ENCODE measurements at places on chromosomes 16 and 17.

GRCh38 chr17:1216217-1217088 lies 36.7 kb upstream of the ABR start:
- DNase-seq = no peak

DNA sequence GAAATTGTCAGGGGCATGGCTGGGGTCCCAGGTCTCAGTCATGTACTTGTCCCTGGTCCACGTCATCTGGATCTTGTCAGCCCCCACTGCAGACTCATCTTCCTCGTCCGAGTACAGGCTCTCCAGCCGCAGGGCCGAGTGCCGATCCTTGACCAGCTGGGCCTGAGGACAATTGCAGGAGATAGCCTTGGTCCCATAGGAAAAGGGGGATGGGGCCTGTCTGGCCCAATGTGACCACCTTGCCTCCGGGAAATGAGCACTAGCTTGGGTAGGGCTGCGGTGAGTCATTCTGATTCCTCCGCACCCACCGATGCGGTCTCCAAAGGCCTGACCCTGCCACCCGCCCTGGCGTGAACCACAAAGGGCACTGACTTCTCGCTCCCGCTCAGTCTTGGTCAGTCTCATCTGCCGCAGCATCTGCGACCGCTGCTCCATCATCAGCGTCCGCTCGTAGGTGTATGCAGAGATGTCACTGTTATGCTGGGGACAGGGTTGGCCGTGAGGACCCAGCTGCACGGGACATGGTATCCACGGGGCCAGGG lies 1.5 kb upstream of the LCAT start:
- DNase-seq = no peak

DNA sequence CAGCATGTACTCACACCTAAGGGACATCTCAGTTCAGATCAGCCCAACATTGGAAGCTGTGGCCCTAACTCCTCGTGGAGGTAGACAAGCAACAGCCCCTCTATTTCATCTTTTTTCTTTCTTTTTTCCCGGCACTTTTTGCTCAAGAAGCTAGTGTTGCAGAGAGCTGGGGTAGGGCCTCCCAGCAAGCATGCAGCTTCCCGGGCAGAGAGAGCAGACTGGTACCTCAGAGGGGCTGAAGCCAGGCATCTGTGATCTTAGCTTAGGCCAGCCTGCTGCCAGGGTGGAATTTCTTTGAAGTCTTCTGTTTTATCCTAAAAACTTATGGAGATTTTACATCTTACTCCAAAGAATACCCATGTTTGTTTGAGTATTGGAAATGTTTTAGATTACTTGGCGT lies 195.4 kb downstream of the C16orf95 start:
- no peak for DNase-seq

DNA sequence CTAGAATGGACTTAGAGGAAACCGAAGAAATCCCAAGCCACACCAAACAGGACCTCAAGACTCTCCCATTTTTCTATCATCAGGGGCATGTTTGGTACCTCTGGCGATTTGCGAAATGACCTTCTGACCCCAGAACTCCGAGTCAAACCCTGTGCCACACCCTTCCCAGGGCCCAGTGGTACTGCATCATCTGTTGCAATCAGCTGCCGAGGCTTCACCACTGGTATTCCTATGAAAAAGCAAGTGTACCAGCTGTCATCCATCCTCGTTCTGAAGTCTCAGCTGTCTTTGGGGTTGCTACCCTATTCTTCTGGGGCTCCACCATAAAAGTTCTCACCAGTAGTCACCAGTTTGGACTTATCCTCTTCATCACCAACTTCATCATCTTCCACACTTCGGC lies 2.3 kb upstream of the RSKR start:
- DNase-seq = no peak

GRCh38 chr17:63434951-63435571 lies 11.0 kb downstream of the CYB561 start:
- DNase-seq = no peak

- no peak for DNase-seq
Measured at GRCh38 chr17:41678907-41679739, 9.6 kb upstream of the EIF1 start.

- DNase-seq = no peak
Measured at GRCh38 chr17:78232859-78233173, 1.4 kb downstream of the TMEM235 start.

DNA sequence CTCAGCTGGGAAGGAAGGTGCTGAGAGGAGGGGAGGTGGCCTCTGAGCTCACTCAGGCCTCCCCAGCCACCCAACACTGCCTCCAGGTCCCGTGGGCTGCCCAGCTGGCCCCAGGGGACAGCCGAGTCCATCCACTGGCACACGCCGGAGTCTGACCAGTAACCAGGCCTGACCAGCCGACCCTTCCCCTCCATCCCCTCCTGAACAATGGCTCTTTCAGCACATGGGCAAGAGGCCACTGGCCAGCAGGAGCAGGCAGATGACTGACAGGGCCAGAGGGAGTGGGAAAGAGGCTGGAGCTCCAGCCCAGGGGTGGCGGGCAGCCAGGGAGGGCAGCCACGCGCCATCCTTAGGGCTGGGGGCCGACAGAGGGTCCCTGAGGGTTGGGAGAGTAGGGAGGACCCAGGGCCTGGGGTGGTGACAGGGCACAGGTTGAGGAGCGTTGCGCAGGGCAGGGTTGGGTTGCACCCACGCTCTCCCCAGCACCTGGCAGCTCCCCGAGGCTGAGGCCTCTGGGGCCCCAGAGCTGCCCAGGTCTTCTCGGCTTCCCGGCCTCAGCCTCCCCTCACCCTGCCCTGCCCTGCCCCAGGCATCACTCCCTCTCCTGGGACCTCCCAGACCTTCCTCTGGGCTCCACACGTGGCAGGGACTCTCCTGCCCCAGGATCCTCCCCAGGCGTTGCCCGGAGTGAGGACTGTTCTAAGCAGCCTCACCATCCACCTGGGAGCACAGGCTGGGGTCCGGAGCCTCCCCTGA lies 20.2 kb upstream of the SLC38A10 start:
- no peak for DNase-seq

DNA sequence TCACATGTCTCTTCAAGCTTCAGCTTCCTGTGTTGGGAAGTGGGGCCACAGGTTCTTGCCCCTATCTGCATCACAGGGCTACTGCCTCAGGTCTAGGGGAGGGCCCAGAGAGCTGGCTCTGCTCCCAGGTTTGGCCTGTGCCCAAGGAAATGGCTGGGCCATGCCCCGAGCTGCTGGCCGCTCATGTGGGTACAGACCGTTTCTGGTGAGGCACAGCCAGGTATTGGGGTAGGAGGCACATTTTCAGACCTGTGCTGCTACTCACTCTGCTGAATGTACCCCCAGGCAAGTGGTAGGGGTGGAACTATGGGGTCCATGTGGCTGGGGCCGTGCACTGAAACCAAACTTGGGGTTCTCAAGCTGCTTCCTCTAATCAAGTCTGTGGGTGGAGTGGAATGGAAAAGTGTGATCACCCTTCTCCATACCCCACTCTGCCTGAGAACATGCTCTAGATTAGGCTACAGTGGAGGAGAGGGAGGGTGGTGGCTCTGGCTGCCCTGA lies 4.6 kb downstream of the GAS2L2 start:
- DNase-seq = no peak

DNA sequence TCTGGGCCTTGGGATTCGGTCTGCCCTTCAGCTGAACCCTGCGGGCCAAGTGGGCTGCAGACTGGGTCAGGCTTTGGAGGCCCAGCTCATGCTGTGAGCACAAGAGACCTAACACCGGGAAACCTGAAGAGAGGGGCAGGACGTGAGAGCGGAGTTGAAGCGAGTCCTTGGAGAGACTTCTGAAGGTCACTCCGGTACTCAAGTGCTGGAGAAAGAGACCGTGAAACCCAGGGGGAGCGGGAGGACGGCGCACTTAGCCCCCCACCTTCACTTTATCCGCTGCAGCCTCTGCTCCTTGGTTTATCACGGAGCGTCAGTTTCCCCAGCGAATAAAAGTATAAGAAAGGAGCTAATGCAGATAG lies 361 bp downstream of the UQCRC2 start:
- DNase-seq = no peak

GRCh38 chr16:85557971-85558657 lies 55.0 kb upstream of the GSE1 start:
- no peak for DNase-seq

DNA sequence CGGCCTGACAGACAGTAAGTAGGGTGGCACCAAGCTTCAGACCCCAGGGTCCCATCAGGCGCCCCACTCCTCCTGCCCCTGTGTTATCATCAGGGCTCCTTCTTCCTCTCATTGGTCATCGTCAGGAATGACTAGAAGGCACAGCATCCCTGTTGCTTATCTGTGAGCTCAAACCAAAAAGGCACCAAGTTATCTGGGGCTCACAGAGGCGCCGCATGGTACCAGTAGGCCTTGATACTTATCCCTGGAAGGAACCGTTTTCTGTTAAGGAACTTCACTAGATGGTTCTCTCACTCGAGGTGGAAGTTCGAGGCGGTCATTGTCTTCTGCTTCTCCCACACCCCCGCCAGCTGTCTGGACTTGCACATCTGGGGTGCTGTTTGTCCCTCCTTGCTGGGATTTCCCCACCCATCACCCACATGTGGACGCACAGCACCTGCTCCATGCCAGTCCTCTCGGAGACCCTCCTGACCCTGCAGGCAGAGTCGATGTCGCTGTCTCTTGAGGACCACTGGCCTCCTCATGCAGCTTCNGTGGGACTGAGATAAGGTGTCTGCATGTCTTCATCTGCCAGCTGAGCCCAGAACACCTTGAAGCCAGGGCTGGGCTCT lies 52.1 kb downstream of the METRNL start:
- DNase-seq = no peak
